ENCODE measurements at places on chromosomes 16 and 17.

- DNase-seq, result no peak
Observed at GRCh38 chr17:9185688-9186284, 164.5 kb downstream of the NTN1 start.

GRCh38 chr16:13178318-13178717 lies 276.9 kb downstream of the SHISA9 start:
- no peak for DNase-seq

DNA sequence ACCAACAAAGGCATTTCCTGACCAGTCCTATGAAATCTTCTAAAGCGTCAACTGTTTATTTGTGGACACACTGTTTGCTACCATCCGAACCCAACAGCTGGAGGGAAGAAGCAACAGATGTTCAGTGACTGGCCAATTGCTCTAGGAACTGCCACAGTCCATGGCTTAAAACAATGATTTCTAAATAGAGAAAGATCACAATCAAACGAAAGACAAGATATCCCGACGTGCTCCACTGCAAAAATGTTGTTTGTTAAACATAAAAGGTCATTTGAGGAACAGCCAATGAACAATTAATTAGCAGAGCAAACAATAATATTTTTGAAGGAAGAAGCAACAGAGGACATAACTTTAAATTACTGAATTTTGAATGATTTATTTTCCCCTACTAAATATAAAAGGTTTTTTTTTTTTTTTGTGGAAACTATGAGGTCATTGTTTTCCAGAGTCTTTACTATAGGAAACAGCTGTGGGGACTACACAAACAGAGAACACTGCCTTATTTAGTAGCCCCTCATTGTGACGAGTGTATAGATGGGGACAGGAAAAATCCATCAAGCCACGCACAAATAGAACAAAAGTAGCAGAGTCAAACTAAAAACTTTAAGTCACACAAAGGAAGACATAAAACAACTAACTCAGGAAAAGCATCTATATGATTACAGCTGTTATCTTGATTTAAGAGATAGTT lies 17.2 kb downstream of the USP31 start:
- no peak for DNase-seq

GRCh38 chr17:73834684-73835343 lies 190.6 kb upstream of the SDK2 start:
- no peak for DNase-seq

GRCh38 chr17:77854083-77854758 lies 104.3 kb upstream of the TNRC6C start:
- DNase-seq, result no peak

GRCh38 chr16:9062301-9062700 lies 29.1 kb upstream of the HAPSTR1 start:
- DNase-seq, result no peak

DNA sequence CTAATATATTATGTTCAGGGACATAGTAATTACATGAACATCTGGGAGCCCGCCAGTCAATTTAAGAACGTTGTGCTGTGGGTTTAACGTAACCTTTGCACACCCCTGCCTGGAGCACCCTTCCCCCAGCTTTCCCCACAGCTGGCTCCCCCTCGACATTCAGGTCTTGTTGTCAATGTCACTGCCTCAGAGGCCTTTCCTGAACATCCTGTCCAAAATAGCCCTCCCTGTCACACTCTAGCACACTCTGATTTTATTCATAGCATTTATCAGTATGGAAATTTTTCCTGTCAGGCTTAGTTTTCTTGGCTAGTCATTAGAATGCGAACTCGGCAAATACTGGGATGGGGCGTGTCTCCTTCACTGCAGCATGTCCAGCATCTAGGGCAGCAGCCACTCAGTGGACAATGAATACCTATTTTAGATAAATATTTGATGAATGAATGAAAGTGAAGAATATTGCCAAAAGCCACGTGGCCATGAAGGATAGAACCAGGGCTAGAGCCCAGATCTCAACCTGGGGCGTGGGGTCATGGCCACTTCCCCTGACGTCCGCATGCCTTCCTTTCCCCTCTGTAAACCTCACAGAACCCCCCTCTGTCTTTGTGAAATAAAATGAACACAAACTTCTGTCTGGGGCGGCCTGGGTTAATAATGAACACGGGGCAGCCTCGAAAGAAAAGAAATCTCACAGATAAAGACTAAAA lies 10.5 kb downstream of the PIK3R6 start:
- no peak for DNase-seq

- DNase-seq, result no peak
Observed at GRCh38 chr16:58031016-58031800, 5.7 kb downstream of the MMP15 start.

GRCh38 chr17:681738-682529 lies 32.7 kb downstream of the VPS53 start:
- no peak for DNase-seq

DNA sequence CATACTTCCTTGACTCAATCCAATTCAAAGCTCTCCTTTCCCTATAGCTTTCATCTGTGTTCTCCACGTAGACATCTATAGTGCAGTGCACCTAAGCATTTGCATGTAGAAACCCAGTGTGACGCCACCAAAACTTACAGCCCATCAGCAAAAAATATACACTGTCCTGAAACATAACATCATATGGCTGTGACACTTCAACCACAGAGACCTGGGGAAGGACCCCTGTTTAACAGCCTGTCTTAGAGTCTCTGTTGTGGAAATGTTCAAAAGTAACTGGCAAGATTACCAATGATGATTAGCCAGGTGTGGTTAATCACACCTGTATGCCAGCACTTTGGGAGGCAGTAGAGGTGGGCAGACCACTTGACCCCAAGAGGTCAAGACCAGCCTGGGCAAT lies 22.2 kb downstream of the GSPT1 start:
- DNase-seq, result no peak

GRCh38 chr17:64357191-64357981 lies 33.3 kb downstream of the PECAM1 start:
- DNase-seq, result no peak

- no peak for DNase-seq
Observed at GRCh38 chr17:58576679-58577367, 62.4 kb upstream of the MTMR4 start.

DNA sequence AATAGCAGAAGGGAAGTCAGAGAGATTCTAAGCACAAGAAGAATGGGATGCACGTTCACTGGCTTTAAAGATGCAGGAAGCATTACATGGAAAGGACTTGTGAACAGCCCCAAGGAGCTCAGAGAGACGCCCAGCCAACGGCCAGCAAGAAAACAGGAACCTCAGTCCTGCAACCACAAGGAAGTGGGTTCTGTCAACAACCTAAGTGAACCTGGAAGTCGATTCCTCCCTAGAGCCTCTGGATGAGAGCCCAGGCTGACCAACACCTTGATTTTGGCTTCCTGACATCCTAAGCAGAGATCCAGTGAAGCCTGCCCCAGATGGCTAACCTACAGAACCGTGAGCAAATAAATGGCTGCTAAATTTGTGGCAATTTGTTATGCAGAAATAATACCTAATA lies 24.5 kb downstream of the GPR142 start:
- DNase-seq, result no peak

- DNase-seq, result no peak
Observed at GRCh38 chr17:60252459-60252858, 102.7 kb downstream of the CA4 start.

DNA sequence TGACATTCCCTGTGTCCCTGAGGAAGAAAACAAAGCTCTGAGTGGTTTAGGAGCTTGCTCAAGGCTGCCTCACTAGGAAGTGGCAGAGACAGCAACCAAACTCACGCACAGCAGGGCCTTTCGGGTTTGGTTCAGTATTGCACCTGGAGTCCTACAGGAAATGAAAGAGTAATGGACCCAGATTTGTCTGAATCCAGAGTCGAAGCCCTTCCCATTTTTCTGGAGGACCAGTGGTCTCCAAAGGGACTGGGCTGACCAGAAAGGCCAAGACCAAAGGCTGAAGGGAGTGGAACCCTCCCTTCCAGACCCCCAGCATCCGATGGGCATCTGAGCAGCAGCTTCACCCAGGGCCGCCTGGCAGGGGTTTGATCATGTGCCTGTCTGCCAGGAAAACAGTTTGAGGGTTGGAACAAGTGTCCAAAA lies 85.5 kb upstream of the RPL38 start:
- no peak for DNase-seq

- peak; percentile 75 for DNase-seq
Observed at GRCh38 chr16:57519796-57520360, 16.5 kb downstream of the CCDC102A start.

DNA sequence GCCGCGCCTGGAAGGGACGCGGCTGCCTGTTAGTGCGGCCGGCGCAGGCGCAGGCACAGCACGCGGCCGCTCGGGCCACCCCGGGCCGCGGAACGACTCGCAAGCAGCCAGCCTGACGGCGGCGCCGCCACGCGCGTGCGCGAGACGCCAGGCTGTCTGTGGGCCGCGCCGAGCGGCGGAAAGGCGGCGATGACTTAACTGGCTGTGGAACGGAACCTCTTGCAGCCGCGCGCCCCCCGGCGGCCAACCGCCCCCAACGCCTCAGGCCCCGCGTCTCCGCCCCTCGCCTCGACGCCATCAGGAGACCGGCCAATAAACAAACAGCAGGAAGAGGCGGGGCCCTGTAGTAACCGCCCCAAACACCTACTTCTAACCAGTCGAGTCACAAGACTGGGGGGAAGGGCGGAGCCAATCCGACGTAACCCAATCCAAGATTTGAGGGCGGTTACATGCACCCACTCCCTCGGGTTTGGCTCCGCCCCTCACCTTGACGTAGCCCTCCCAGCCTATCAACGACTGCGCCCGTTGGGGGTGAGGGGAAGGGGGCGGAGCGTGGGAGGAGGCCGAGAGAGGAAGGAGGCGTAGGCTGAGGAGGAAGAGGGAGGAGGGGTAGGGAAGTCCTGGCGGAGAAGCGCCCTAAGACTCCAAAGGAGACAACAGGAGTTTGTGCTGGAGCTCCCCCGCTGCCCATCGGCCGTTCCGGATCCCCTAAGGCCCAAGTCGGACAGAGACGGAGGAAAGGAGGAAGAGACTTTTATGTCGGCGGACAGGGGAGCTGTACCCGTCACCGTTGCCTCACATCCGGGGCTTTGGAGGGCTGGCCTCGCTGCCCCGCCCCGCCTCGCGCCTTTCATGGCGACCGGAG lies at the start of gene FBRS:
FBRS (plus strand) TSS at position 566 of the 865 bp plus-strand sequence. CDS start 1,088 bp downstream, outside the sequence.
- DNase-seq, result peak; percentile 100

GRCh38 chr17:58279016-58279711 lies 1.6 kb downstream of the MPO start:
- no peak for DNase-seq

GRCh38 chr16:27778926-27779570 lies 229.1 kb downstream of the KATNIP start:
- DNase-seq, result no peak

DNA sequence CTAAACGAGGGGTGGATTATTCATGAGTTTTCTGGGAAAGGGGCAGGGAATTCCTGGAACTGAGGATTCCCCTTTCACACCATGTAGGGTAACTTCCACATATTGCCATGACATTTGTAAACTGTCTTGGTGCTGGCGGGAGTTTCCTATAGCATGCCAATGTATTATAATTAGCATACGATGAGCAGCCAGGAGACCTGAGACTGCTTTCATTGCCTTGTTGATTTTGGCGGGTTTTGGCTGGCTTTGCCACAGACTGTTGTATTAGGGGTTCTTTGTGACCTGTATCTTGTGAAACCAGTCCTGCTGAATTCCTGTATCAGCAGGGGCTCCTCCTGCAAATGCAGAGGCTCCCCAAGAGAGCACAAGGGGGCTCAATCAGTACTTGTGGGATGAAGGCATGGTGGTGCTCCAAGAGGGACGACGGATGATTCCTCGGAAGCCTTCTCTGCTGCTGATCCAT lies 104.4 kb upstream of the CACNG5 start:
- DNase-seq, result no peak

- no peak for DNase-seq
Observed at GRCh38 chr16:50763211-50763610, 21.3 kb downstream of the CYLD start.

GRCh38 chr17:76578376-76578775 lies 7.3 kb downstream of the ST6GALNAC2 start:
- no peak for DNase-seq

- no peak for DNase-seq
Observed at GRCh38 chr17:49554694-49555494, 20.8 kb upstream of the NXPH3 start.

GRCh38 chr17:42531455-42532354 lies 4.3 kb upstream of the NAGLU start:
- peak; percentile 32 for DNase-seq

DNA sequence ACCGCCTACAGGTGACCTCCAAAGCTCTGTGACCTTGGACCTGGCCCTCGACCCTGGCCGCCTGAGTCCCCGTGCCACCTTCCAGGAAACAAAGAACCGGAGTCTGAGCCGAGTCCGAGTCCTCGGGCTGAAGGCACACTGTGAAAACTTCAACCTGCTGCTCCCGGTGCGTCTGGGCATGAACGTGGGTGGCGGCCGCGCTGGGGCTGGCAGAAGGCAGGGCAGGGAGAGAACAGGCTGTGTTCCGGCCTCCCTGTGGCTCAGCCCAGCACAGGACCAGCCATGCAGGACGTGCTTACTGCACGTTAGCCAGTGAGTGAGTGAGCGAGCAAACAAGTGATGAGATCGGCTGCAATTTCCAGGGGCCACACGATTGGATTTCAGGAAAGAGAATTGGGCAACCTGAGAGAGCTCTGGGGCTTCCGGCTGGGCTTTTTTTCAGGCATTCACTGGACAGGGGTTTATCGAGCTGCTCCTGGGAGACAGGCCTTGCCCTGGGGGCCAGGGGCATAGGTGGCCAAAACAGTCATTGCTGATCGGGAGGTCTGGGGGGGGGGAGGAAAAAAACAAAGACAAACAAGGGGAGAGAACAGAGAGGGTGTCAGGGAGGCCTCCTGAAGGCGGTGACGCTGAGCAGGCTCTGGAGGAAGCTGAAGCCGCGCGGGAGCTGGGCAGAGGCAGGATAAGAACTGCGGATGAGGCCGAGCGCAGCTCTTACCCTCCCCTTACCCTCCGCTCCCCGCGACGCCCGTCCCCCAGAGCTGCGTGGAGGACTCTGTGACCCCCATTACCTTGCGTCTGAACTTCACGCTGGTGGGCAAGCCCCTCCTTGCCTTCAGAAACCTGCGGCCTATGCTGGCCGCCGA lies 16.9 kb downstream of the ITGAX start:
- no peak for DNase-seq

GRCh38 chr17:35051183-35051578 lies 12.3 kb downstream of the RFFL start:
- DNase-seq, result no peak

DNA sequence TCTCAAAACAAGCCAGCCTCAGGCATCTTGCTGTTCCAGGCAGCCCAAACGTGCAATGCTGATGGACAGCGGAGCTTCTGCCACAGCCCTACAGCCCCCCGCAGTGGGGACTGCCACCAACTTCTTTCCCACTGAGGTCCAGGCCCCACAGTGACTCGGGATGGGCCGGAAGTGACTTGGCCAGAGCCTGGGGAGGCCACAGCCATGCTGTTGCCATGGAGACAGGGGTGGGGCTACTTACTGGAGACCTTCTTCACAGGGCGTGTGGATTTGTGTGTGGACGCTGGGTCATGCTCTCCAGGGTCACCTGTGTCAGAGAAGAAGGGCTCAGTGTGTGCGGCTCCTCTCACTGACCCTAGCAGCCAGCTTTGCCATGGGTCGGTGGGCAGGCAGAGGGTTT lies 15.0 kb downstream of the TRIM25 start:
- DNase-seq, result no peak
